Hair follicular keratinocyte (primary cell): ENCODE measurements at places on chromosomes 1 and 21. TPM values are rescaled to one million over a fixed set of nuclear protein-coding genes. Genes with fewer than 3 reads are reported as not detected.

Gene RUNX3
- 0.15 TPM in 1 of 2 replicates, not detected in the other for total RNA-seq

Gene VANGL2
- total RNA-seq: 3.1 and 7.6 TPM in 2 replicates

Gene A3GALT2
- total RNA-seq: not detected in 2 replicates

Gene TRIM58
- 2.3 TPM in 2 replicates for total RNA-seq

Gene OR2L13
- total RNA-seq: 0.08 and 0.23 TPM in 2 replicates

Gene JUN
- total RNA-seq: 80.9 and 108 TPM in 2 replicates

Gene SYNC
- 6.2 and 8.7 TPM in 2 replicates for total RNA-seq

Gene C1QB
- not detected in 2 replicates for total RNA-seq

Gene KIF26B
- 0.95 and 3.2 TPM in 2 replicates for total RNA-seq

Gene SV2A
- 1.3 and 2.2 TPM in 2 replicates for total RNA-seq

Gene RGS1
- not detected in 2 replicates for total RNA-seq

Gene B3GALT5
- not detected in 2 replicates for total RNA-seq

Gene PUM1
- 41.1 and 45.9 TPM in 2 replicates for total RNA-seq

Gene SOAT1
- 10.0 and 12.5 TPM in 2 replicates for total RNA-seq

Gene CFAP45
- 0.11 and 0.55 TPM in 2 replicates for total RNA-seq

Gene HAO2
- not detected in 2 replicates for total RNA-seq

Gene CFHR4
- total RNA-seq: not detected in 2 replicates

Gene LCE1E
- total RNA-seq: 0.91 TPM in 1 of 2 replicates, not detected in the other

Gene MPZ
- 0.61 and 0.86 TPM in 2 replicates for total RNA-seq

Gene SYT11
- total RNA-seq: 0.62 and 0.80 TPM in 2 replicates

Gene C1orf87
- 0.94 TPM in 1 of 2 replicates, not detected in the other for total RNA-seq

Gene TCHHL1
- total RNA-seq: 0.08 TPM in 1 of 2 replicates, not detected in the other

Gene AGT
- total RNA-seq: not detected in 2 replicates

Gene FAM78B
- 0.04 TPM in 1 of 2 replicates, not detected in the other for total RNA-seq

Gene ZNF593
- total RNA-seq: 55.7 and 57.6 TPM in 2 replicates

Gene TTC4
- total RNA-seq: 31.1 and 31.7 TPM in 2 replicates

Gene CAMK1G
- not detected in 2 replicates for total RNA-seq

Gene GPX7
- total RNA-seq: 6.1 and 7.7 TPM in 2 replicates
